ENCODE measurements at places on chromosomes 2 and 18.
A peak's percentile ranks its signal among the peaks of the same experiment; 100 is the strongest.

- peak; percentile 62 for DNase-seq
Measured at GRCh38 chr2:210617732-210618330, 61.4 kb downstream of the CPS1 start.

DNA sequence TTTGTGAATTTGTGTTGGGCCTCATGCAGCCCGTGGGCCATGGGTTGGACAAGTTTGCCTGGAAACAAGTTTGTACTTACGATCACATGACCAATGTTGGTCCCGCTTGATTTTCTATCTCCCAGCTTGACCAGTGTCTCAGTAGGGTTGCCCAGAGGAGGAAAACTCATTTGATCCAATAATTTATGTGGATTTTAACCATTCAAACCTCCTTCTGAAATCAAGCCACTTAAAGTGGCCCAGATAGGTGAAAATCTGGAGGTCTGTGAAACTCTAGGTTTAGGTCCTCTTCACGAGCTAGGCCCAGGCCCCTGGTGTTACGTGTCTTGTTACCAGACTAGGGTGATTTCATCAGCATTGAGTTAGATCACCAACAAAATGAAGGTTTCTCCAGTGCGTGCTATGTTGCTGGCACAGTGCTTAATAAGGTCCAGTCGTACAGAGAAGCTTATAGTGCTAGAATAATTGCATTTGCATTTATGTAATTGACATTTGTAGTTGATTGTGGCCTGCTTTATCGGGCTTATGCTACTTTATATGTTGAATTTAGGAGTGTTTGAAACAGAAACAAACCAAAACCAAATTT lies 4.4 kb downstream of the ACTR2 start:
- DNase-seq, result no peak

DNA sequence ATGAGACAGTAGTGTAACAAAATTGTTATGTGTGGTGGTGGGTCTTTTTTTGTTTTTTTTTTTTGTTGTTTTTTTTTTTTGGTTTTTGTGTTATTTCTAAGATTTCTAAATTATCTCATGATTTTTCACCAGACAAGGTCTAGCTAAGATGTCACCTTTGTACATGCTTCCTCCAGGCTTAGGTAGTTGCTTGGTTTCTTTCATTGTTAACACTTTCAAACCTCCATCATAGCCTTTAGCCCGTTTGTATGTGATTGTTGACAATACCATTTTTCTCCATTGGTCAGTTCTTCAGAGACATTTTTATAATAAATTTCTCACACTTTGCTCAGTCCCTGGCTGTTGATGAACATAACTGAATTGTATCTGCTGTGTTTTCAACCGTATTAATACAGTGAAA lies 2.2 kb downstream of the RELCH start:
- no peak for DNase-seq

DNA sequence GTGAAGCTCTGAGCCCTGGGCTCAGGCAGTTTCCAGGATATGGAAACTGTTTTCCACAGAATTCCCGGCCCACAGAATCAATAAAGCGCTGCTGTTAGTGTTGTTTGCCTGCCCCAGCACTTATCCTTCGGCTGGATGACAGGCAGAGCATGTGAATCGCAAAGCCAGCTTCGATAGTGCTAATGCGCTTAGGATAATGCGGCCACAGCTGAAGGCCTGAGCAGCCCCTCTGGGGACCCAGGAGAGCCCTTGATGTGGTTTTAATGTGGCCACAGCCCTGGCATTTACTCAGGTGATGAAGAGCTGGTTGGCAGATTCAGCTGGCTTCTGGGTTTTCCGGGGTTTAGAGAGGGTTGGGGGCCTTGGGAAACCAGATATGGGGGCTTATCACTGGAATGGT lies 23.7 kb downstream of the PCARE start:
- no peak for DNase-seq

DNA sequence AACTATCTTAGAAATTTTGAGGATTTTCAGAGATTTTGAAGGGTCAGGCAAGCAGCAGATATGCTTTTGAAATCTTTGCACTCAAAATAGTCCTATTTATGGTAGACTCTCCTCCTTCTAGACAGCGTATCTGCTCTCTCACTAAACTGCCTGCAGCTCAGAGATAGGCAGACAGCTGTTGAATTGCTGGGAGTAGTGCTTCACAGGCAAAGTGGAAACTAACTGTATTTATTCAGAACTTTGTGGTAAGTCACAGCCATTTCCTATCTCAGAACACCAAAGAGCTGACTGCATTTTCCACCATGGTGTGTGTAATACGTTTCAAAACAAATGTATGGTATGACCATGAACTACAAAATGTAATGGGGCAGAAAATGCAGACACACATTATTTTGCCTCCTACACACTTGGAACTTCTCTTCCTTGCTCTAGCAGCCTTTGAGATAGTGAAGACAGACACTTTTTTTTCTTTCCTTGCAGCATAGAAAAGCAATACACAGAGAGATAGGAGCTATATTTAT lies 352.4 kb downstream of the LRP1B start:
- DNase-seq, result no peak

DNA sequence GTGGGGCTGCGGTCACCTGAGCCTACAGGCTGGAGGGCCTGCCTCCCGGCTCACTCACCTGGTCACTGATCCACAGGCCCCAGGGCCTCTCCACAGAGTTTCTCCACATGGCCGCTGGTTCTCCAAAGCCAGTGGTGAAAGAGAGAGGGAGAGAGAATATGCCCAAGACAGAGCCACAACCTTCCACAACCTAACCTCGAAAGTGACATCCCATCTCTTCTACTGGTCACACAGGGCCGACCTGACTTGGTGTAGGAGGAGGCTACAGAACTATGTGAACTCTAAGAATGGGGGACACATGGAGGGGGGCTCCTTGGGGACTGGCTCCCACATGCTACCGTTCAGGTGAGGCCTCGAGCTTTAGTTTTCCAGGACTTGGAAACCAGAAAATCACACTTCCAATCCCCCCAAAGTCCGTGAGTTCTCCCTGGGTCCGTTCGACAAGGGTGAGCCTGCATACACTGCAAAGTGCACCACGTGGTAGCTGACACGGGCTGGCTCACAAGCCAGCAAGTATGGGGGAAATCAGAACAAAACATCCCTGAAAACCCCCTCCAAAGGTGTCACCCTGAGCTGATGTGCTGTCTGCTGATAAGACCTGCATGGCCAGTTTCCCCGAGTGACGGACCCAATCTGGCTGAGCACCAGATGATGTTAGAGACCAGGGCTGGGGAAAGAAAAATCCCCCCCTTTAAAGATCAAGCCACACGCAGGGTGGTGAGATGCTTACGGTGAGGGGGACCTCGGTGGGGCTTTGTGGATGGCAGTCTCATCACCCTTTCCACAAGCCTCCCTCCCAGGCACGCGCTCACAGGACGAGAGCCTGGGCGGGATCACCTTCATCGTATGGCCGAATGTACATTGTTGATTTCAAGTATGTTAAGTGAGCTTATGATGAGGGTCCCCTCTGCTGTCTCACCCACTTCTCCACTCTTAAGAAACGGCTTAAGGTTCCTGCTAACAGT lies 54.2 kb upstream of the SEMA4C start:
- no peak for DNase-seq

GRCh38 chr2:104866122-104866864 lies 12.4 kb downstream of the POU3F3 start:
- no peak for DNase-seq

GRCh38 chr2:84717302-84717701 lies 163.6 kb downstream of the TRABD2A start:
- no peak for DNase-seq

DNA sequence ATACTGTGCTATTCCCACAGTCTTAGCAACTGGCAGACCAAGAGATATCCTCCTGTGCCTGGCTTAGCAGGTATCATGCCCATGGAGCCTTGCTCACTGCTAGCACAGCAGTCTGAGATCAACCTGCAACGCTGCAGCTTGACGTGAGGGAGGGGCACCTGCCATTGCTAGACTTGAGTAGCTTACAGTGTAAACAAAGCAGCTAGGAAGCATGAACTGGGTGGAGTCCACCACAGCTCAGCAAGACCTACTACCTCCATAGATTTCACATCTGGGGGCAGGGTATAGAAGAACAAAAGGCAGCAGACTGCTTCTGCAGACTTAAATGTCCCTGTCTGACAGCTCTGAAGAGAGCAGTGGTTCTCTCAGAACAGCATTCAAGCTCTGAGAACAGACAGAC lies 74.8 kb downstream of the AKAIN1 start:
- no peak for DNase-seq

GRCh38 chr2:61045999-61046398 lies 19.7 kb upstream of the SANBR start:
- no peak for DNase-seq

GRCh38 chr2:219368690-219369191 lies 19.0 kb downstream of the DNPEP start:
- peak; percentile 78 for DNase-seq

- DNase-seq, result no peak
Measured at GRCh38 chr2:231115651-231116050, 9.2 kb downstream of the HTR2B start.

DNA sequence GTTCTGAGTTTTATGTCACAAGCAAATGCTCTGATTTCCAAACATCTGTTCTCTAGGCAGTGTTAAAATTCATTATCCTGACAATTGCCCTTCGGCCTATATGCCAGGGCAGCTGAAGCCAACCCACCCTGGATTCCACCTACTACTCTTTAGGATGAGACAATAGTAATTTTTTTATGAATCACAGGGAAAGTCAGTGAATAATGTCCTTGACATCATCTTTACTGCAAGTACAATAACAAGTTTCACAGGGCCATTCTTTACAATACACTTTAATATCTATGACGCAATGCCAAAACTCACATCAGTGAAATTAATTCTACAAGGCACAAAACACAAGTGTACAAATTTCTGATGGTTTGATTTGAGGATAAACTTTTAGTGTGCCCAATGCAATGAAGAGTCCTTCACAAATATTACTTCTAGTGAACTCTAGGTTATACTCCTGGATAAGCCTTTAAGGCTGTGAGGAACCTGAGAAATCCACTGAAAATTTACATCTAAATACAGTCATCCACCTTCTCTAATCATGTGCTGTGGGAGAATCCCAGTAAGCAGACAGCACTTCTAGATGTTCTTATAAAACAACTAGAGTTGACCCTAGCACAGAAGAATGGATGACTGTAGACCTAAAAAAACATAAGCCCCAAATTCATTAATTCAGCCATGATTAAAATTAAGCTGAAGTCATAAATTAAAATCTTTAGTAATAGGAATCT lies 77.3 kb upstream of the CTLA4 start:
- no peak for DNase-seq

DNA sequence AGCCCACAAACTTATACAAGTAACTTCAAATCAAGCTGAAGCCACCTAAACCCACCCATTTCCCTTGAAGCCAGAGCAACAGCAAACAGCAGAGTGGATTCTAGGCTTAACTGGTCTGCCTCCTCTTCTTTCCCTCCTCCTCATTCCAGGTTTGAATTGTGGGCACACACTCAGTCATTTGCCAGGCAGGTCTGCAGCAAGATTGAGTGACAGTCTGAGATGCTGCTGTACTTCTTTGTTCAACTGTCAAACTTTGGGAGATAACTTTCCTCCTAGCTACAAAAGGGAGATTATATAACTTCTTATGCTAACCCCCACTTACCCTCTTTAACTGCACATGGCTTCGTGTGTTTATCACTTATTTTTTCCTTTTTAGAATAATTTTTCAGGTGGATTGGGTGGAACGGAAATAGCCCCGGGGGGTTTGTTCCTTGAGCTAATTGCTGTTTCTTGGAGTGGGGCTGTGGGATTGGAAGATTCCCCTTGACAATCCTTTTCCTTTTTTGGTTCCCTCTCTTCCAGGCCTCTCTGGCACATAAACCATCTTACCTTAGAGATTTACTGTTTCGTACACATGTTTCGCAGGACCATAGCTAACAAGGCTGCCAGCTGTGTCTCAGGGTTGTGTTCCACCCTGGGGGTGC lies 55.0 kb downstream of the RNF144A start:
- no peak for DNase-seq

DNA sequence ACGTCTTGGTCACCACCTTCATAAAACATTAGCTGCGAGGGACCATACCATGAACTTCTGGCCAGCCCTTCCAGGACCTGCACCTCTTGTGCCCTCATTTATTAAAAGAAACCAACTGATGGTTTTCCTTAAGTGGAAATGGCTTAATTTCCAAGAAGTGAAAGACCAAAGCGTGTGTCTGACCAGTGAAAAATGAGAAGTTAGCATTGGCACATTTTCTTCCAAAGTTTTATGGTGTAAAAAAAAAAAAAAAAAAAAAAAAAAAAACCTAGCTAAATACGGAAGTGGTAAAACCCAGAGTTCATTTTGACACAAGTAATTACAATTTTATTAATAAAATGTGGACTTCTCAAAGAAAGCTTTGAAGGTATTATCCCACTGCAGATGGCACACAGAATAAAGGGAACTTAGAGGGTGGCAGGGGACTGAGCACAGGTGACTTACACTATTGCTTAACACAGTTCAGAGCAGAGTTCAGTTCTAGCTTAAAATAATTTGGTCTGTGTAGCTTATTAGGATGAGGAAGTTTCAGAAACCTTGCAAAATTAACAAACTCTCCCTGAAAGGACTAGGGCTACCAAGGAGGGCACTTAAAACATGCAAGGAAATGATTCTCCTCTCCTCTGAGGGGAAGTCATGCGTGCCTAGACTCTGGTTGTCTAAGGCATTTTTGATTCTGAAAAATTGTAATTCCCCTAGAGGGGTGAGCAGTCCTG lies 42.2 kb upstream of the EPG5 start:
- DNase-seq, result no peak

GRCh38 chr2:105361102-105361889 lies 24.0 kb downstream of the C2orf49 start:
- DNase-seq, result no peak

DNA sequence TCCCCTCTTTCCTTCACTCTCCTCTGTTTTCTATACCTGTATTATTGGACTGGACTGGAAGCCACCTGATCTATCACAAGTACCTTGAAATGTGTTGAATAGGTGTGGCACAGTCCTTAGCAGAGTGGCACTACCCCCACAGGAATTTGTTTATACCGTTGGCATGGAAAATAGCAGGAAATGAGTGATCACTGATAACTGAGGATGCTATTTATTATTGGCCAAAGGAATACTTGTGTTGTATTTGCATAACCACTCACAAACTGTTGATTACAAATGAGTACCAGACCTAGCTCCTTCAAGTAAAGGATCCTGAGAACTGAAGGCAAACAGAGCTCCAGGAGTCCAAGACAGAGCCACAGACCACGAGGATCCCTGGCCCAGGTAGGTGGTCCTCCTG lies at the start of gene IL37:
Gene IL37 (plus strand): TSS at position 301 of the 400 bp plus-strand sequence. CDS start 1,848 bp downstream, outside the sequence.
- DNase-seq, result no peak

DNA sequence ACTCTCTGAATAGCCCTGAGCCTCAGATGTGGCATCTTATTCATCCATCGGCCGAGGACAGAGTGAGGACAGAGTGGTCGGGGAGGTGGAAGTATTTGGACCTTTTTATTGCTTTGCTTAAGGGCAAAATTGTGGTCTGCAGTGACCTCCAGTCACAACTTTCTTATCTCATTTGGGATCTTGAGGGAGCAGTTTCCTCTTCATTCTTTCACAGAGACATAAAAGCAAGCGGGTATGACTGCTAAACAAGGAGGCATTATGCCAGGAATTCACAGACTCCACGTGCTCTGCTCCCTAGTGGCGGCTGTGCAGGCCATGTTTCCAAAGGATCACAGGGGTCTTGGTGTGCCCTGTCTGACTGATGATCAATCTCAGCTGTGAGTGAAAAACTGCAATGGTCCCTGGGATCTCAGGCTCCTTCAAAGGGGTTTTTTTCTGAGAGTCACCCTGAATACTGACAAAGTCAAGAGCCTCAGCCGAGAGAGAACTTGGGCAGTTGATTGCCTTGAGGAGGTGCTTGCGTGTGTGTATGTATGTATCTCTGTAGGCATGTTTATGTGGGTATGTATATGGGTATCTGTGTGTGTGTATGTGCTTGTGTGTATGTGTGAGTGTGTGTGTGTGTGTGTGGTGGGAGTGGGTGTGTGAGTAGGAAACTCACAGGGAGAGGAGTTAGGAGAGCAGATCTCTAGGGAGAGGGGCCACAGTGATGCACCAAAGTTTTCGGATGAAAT lies 47.7 kb downstream of the RAPGEF4 start:
- peak; percentile 92 for DNase-seq
